ENCODE measurements at places on chromosomes 12 and 14.

DNA sequence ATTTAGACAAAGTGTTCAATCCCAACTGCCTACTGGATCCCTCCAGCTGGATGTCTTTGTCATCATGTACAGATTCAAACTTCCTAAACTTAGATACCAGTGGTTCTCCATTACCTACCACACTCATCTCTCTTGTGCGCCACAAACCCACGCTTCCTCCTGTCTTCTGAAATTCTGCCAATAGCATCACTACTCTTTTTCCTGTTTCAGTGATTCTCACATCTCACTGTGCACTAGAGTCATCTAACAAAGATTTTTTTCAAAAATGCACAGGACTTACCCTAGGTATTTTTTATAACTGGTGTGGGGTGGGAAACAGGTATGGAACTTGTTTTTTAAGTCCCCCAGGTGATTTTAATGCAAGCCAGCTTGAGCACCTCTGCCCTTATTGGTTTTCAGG is 5.9 kb downstream of the PSMB5 start:
- DNase-seq = peak; percentile 27

- DNase-seq = no peak
Measured at GRCh38 chr14:22977434-22977683, 5.0 kb downstream of the AJUBA start.

DNA sequence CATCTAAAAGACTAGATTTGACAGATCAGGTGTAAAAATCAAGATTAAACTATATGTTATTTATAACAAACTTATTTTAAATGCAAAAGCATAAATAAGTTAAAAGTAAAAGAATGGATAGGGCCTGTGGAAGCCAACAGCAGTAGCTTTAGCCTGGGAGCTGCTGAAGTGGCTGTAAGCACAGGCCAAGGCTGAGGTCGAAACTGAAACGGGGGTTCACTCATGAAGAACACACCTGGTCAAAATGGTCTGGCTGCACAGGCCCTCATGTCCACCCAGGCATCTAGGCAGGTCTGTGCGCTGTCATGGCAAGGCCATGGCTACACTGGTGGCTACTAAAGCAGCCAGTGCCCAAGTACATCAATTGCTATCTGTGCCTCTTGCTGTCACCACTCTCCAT is 23.1 kb downstream of the CATSPERB start:
- no peak for DNase-seq

DNA sequence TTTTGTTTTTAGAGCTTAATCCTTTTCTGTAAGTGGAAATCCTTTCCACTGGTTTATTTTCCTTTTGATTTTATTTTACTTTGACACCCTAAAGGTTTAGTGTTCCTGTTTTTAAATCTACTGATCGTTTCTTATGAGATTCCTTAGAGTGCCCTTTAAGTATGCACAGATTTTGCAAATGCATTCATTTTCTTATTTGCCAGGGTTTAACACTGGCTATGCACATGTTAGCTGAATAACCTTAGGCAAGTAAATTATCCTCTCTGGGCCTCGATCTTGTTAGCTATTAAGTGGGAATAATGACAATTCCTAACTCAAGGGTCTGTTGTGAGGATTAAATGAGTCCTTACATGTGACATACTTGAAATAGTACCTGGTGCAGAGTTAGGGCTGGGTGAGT is 136.0 kb downstream of the BICD1 start:
- no peak for DNase-seq

GRCh38 chr12:105935981-105936380 is 202.8 kb downstream of the NUAK1 start:
- no peak for DNase-seq

DNA sequence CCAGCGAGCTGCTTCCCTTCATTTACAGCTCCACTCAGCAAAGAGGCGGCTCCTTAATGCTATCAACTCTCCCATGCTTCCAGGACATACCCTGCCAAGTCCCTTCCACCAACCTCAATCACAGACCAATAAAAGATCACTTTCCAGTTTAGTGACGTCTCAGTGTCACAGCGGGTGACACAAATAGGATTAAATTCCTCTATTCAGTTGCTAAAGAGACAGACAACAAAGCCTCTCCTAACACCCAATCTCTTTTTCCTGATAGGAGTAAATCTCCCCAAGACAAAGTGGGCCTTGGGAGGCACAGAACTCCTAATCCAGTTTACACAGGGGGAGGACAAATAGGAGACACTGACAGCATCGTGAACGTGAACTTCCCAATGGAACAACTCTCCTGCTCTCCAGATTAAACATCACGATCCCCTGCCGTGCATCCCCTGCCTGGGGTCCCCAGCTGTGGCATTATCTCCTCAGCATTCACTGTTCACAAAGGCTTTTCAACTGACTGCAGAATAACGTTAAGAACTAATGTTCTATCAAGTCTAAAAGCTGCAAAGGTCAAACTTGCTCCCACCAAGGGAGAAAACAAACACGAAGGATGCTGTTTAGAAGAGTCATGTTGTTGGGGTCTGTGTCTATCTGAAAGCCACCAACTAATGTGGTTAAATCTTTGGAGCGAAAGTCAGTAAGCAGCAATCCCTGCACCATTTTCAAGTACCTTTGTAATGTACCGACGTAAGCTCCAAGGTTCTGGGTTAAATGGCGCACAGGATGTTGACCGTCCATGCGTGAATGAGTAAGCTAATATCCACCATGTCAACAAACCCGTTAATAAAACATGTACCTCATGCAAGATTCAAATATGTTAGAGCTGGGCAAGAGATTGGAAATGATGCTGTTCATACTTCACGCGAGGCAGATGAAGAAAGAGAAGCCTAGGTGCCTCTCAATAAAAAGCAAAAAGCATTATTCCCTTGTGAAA is 31.5 kb downstream of the TMEM132D start:
- DNase-seq = no peak

GRCh38 chr12:72295101-72295500 is 22.9 kb downstream of the TRHDE start:
- DNase-seq = no peak

GRCh38 chr14:21940887-21941856 is 267.6 kb upstream of the OR4E1 start:
- peak; percentile 68 for DNase-seq

GRCh38 chr12:117774941-117775775 is 193.6 kb downstream of the KSR2 start:
- no peak for DNase-seq

- no peak for DNase-seq
Measured at GRCh38 chr14:33956640-33957039, 5.8 kb upstream of the EGLN3 start.

- peak; percentile 79 for DNase-seq
Measured at GRCh38 chr14:24504425-24504950, 3.6 kb downstream of the CMA1 start.

GRCh38 chr14:35134329-35135123 is 12.2 kb downstream of the PRORP start:
- no peak for DNase-seq

DNA sequence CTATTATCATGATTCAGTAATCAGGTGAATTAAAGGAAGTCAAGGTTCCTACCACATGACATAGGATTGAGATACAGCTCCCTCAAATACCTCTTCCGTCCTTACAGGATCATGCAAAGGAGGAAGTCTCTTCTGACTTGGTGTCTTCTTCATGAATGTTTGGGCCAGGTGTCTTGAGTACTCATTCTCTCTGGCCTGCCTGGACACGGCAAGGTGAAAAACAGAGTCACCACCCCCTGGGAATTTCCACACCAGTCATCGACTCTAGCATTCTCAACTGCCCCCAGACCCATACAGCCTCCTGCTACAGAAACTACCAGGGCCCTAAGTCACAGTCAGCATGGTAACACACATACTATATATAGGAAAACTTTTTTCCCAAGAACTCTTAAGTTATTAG is 44.9 kb upstream of the LTBP2 start:
- no peak for DNase-seq

DNA sequence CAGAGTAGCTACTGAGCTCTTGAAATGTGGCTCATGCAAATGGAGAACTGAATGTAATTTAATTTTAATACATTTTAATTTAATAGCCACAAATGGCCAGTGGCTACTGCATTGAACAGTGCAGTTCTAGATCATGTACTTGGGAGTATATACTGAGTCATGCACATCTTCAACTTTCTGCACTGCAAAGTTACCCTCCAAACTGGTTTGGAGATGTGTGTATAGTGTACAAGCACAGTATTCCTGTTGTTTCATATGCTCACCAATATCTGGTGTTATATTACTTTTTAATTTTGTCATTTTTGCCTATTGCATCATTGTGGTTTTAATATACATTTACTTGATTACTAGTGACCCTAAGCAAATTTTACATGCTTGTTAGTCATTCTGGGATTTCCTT is 372.8 kb downstream of the NELL2 start:
- no peak for DNase-seq

DNA sequence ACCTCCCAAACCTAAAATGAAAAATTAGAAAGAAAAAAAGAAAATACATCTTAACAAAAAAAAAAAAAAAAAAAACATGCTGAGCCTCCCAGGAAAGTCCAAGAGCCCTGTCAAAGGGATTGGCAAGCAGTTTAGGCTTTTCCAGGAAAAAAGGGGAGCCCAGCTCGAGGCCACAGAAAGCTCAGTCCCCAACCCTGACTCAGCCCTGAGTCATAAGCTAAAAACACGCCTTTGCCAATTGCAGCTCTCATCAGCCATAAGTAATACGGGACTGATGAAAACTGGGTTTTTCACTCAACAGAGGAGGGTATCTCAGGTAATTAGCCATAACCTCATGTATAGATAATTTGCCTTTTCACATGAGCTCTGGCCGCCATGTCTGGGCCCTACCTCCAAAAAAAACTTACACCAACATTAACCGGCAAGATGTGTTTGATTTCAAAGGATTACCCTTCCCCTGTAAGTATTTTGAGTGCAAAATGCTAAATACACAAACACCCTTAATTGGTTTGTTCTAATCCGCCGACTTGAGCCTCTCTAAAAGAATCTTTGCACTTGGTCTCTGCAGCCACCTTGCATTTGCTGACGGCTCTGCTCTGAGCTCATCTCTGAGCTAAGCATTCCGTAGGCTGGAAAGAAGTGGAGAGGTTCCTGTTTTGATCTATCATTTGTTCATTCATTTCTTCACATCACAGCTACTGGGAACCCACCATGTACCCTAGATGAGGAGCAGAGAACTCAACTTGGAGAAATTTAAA is 319.2 kb downstream of the BCL11B start:
- no peak for DNase-seq

GRCh38 chr12:72738811-72739210 is 466.6 kb downstream of the TRHDE start:
- peak; percentile 78 for DNase-seq

GRCh38 chr12:8156845-8157244 is at the start of gene ZNF705A:
Gene ZNF705A, plus strand, starts transcription at chr12:8157015. Its CDS starts 15,611 bp downstream, at chr12:8172626.
- peak; percentile 70 for DNase-seq

GRCh38 chr12:89863493-89863938 is 154.9 kb upstream of the ATP2B1 start:
- DNase-seq = peak; percentile 11

DNA sequence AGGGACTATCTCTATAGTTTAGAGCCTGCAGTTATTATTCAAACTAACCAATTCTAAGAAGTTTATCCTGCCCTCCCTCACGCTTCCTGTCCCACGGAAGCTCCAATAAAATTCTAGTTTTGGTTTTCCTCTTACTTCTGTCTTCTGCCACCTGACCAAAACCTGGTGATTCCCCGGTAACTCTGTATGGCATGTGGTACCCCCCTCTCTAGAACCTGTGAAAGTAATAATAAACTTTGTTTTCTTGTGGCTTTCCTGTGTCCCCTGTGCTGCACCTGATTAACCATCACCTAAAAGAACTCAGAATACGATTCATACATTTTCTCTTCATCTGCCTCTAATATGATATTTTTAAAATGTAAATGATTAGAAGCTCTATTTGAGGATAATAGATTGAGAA is 379.8 kb downstream of the APAF1 start:
- no peak for DNase-seq

- DNase-seq = peak; percentile 90
Measured at GRCh38 chr14:100285021-100285912, 21.0 kb downstream of the SLC25A29 start.

DNA sequence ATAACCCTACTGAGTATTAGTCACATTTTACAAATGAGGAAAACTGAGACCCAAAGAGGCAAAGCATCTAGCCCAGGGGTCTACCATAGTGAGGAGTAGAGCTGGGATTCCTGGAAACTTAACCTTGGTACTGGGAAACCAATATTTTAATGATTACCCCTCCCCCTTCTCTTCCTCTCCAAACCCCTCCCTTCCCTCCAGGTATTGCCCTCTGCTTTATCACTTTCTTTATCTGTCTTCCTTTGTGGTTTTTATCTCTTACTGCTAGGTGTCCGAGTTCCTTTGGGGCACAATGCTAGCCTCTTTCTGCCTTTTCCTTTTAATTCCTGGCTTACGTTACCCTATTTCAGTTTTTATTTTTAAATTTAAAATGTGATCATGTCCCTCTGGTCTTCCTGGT is 2.8 kb downstream of the GABARAPL1 start:
- DNase-seq = no peak

DNA sequence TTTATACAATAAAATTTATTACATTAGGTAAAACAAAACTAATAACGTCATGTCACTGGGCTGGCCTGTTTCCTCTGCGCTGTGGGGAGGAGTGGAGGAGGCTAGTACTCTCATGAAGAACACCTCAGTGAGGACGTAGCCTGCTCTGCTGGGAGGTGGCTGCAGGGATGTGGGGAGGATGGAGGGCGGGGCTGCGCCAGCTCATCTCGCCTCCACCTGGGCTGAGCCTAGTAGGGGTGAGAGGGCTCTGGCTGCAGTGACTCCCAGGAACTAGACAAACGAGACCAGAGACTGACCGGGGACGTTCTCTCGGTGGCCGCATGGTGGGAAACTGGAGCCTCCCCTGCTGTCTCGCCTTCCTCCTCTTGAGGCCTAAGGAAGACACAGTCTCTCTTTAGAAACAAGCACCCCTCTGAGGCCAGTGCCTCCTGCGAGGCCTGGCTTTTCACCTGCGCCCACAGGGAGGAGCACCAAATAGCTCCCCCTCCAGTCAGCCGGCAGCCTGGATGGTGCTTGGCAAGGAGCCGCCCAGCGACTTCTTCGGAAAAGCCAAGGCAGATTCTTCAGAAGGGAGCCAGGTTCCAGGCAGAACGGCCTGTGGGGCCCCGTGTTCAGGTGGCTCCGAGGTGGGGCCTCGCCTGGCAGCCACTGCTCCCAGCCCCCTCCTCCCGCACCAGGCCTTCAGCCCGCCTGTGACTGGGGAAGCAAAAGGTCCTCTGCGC is 62.4 kb downstream of the PLEKHG3 start:
- no peak for DNase-seq

GRCh38 chr14:59755409-59756135 is 115.0 kb downstream of the RTN1 start:
- no peak for DNase-seq

DNA sequence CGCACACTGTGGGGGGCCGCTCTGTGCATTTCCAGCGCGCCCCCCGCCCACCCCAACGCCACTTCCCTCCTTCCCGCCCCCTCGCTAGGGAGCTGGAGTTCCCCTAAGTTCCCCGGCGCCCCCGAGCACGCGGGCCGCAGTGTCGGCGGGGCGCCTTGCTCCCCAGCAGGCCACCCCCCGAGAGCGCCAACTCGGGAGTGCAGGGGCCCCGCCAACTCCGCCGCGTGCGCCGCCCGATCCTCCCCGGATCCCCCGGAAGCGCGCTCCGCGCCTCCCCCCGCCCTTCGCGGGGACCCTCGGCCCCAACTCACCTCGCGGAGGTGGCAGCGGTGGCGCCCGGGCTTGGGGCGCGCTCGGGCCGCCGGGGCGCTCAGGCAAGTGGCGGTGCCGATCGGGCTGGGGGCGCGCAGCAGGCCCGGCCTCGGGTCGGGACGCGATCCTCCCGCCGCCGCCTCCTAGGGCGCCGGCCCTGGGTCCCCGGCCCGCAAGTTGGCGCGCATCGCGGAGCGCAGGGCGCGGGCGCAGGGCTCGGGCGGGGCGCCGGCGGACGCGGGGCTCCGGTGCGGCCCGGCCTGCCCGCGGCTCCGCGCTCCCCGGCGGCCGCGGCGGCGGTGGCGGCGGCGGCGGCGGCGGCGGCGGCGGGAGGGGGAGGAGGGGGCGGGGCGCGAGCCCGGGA is at the start of gene NCOR2:
TSS of gene NCOR2 (minus strand) at position 616 of the 676 bp plus-strand sequence. CDS start 72,361 bp downstream, outside the sequence.
- DNase-seq = peak; percentile 72

All from hematopoietic multipotent progenitor cell treated with erythropoietin and hydrocortisone succinate and interleukin-3 and kit ligand, for 4 days (in vitro differentiated cells).